ENCODE measurements at places on chromosomes 5 and 9.

- H3K4me3 ChIP-seq: no peak overlapping the region
- no peak overlapping the region for H3K27ac ChIP-seq
- H3K4me1 ChIP-seq: peaks cover 21% of the 10 kb centered on the region
- no peaks in the 10 kb centered on the region for H3K27me3 ChIP-seq
These were observed 5.0 kb downstream of the PDE6A start for GRCh38 chr5:149939546-149939945.

- H3K27me3 ChIP-seq: no peaks in the 10 kb centered on the region
- no peak overlapping the region for H3K27ac ChIP-seq
- peaks cover 8% of the 10 kb centered on the region for H3K4me1 ChIP-seq
- no peak overlapping the region for H3K4me3 ChIP-seq
- DNase-seq: peak; percentile 72
These were observed 172.1 kb upstream of the GAS1 start for GRCh38 chr9:87119328-87119881.

- peaks cover 24% of the 10 kb centered on the region for H3K27me3 ChIP-seq
- peaks cover 15% of the 10 kb centered on the region for H3K4me1 ChIP-seq
- DNase-seq: no peak
- H3K27ac ChIP-seq: no peak overlapping the region
- no peak overlapping the region for H3K4me3 ChIP-seq
- H3K36me3 ChIP-seq: no peaks in the 10 kb centered on the region
These were observed 50.9 kb downstream of the ANXA2R start for GRCh38 chr5:42989190-42989589.

- no peaks in the 10 kb centered on the region for H3K36me3 ChIP-seq
- no peak overlapping the region for H3K27ac ChIP-seq
- H3K27me3 ChIP-seq: no peaks in the 10 kb centered on the region
These were observed 347.6 kb downstream of the EBF1 start for GRCh38 chr5:158751961-158752655.

DNA sequence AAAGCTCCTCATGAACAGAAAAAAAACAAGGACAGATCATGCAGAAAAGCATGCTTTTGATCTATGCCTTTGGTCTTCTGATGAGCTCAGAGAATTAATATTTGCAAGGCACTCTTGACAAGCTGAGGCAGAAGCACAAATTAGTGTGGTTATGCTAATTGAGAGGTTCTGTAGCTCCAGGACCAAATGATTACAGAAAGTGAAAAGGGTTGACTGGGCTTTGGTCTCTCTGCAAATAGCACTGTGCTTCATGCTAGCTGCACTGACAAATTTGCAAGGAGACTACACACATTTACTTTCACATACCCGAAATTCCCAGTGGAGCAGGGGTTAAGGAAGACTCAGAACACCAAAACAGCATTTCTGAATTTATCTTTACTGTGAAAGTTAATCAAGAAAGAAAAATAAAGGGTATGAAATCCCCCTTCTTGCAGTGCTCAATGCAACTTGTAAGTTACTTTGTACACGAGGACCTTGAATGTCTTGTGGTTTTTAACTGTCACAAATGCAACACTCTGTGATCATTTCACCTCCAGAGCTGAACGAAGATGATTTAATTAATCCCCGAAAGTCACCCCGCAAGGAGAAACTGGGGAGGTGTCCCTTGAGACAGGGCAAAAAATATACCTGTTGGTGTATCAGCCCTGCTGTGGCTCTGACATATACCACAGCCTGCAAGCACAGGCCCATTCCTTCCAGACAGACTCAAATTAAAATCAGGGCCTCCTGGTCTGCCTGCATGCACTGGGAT lies 11.9 kb downstream of the RAPGEF1 start:
- no peak for DNase-seq
- H3K4me1 ChIP-seq: peaks cover 53% of the 10 kb centered on the region
- H3K36me3 ChIP-seq: no peaks in the 10 kb centered on the region
- no peak overlapping the region for H3K27ac ChIP-seq

GRCh38 chr5:16886366-16886736 lies 49.7 kb downstream of the MYO10 start:
- H3K4me1 ChIP-seq: peaks cover 94% of the 10 kb centered on the region
- no peaks in the 10 kb centered on the region for H3K36me3 ChIP-seq
- no peak for DNase-seq
- H3K27me3 ChIP-seq: no peaks in the 10 kb centered on the region
- peak overlapping the region; percentile 54 for H3K27ac ChIP-seq

DNA sequence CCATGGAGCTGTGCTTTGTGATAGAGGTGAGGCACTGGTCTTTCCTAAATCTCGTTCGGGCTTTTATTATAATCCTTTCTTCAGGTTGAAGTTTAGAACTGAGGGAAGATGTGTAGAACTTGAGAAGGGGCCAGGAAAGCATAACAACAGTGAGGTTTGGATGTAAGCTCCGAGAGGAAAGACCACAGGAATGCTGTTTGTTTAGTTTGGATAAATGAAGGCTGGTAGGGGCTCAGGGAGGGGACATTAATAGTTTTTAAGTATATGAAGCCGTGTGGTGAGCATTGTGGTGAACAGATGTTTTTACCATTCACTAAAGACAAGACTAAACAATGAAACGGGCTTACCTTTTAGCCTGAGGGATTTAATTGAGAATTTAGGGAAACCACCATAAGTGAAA lies 130.8 kb downstream of the ARHGAP26 start:
- H3K4me1 ChIP-seq: no peaks in the 10 kb centered on the region
- no peaks in the 10 kb centered on the region for H3K36me3 ChIP-seq
- no peak for DNase-seq
- no peak overlapping the region for H3K4me3 ChIP-seq
- no peaks in the 10 kb centered on the region for H3K27me3 ChIP-seq

DNA sequence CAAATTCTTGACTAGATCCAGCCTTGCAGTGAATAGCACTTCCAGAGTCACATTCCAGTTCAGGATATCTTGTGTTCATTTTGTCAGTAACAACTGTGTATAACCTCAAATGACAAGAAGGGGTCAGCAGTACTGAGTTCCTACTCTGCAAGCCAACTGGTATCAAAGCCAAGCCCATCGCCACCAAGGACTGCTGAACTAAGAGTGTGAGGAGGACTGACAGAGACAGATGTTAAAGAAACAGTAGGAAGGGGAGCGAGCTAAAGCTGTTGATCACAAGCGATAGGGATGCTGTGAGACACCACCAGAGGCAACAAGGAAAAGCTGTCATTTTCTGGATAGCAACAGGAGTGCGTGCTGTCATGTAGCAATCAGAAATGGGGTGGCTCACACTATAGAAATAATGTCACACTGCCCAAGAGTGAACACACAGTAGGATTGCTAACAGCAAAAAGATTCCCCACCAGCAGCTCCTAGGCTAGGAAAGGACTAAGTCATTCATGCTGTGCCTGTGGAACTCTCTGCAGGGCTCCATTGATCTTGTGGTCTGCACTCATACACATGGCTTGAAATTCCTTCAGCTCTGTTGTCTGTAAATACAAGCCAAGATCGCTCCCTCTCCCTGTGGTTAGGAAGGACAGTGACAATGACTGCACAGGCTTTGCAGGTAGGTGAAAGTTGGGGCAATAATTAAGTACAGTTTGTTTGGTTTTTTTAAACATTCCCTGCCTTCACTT lies 658.6 kb downstream of the NR2F1-AS1 start:
- H3K4me1 ChIP-seq: no peaks in the 10 kb centered on the region
- no peaks in the 10 kb centered on the region for H3K27me3 ChIP-seq
- no peak for DNase-seq
- no peaks in the 10 kb centered on the region for H3K36me3 ChIP-seq
- H3K27ac ChIP-seq: no peak overlapping the region

DNA sequence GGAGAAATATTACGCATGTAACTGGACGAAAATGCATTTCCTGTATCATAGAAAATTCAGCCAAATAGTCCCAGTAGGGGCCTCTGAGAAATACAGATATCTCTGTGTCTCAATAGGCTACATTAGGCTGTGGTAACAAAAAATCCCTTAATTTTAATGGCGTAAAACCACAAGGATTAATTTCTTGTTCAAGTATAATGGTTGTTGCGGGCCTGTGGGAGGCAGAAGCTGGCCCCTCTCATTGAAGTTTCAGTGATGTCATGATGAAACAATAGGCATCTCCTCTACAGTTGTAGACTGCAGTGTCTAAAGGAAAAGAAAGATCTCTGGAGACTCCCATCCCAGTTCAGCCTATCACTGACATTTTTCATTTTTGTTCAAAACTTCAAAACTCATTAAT lies 1625.6 kb upstream of the C9orf72 start:
- H3K27ac ChIP-seq: no peak overlapping the region
- no peaks in the 10 kb centered on the region for H3K27me3 ChIP-seq
- H3K4me1 ChIP-seq: no peaks in the 10 kb centered on the region
- no peaks in the 10 kb centered on the region for H3K36me3 ChIP-seq

DNA sequence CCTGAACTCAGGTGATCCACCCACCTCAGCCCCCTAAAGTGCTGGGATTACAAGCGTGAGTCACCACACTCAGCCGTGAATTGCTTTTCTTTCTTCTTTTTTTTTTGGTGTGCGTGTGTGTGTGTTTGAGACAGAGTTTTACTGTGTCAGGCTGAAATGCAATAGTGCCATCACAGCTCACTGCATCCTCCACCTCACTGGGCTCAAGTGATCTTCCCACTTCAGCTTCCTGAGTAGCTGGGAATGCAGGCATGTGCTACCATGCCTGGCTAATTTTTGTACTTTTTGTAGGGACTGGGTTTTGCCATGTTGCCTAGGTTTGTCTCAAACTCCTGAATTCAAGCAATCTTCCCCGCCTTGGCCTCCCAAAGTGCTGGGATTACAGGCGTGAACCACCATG lies 113.7 kb upstream of the HAPLN1 start:
- no peak for DNase-seq
- no peak overlapping the region for H3K4me3 ChIP-seq
- H3K27ac ChIP-seq: no peak overlapping the region
- no peaks in the 10 kb centered on the region for H3K36me3 ChIP-seq
- no peaks in the 10 kb centered on the region for H3K4me1 ChIP-seq

GRCh38 chr9:133552236-133552635 lies 17.7 kb downstream of the ADAMTSL2 start:
- no peak for DNase-seq
- no peaks in the 10 kb centered on the region for H3K27me3 ChIP-seq
- H3K4me3 ChIP-seq: no peak overlapping the region
- no peaks in the 10 kb centered on the region for H3K4me1 ChIP-seq
- H3K36me3 ChIP-seq: no peaks in the 10 kb centered on the region

- no peak overlapping the region for H3K4me3 ChIP-seq
- H3K36me3 ChIP-seq: no peaks in the 10 kb centered on the region
- DNase-seq: no peak
- peaks cover 17% of the 10 kb centered on the region for H3K27me3 ChIP-seq
These were observed 5.3 kb upstream of the IRX1 start for GRCh38 chr5:3590161-3590966.

- no peak overlapping the region for H3K4me3 ChIP-seq
- H3K27me3 ChIP-seq: no peaks in the 10 kb centered on the region
- no peak overlapping the region for H3K27ac ChIP-seq
- no peak for DNase-seq
These were observed 1.6 kb downstream of the CMBL start for GRCh38 chr5:10306114-10306513.

- H3K27me3 ChIP-seq: no peaks in the 10 kb centered on the region
- DNase-seq: no peak
- H3K27ac ChIP-seq: no peak overlapping the region
- no peaks in the 10 kb centered on the region for H3K4me1 ChIP-seq
These were observed 70.2 kb downstream of the ANKRD33B start for GRCh38 chr5:10634050-10634449.

DNA sequence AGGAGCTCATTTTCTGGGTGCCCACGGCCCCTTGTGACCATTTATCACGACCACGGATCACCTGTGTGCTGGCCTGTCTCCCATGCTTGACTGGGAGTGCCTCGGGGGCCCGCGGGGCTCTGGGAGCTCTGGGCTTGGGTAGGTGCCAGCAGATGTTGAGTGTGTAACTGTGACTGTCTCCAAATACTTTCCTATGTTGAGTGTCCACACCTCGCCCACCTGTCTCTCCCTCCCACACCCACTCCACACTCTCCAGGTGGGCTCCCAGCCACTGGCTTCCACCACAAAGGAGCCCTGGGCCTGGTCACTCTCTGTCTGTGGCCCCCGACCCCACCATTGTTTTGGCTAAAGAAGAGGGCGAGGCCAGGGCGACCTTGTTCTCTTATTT lies 196.4 kb downstream of the CDK5RAP2 start:
- no peak overlapping the region for H3K4me3 ChIP-seq
- H3K27me3 ChIP-seq: no peaks in the 10 kb centered on the region
- H3K36me3 ChIP-seq: no peaks in the 10 kb centered on the region

DNA sequence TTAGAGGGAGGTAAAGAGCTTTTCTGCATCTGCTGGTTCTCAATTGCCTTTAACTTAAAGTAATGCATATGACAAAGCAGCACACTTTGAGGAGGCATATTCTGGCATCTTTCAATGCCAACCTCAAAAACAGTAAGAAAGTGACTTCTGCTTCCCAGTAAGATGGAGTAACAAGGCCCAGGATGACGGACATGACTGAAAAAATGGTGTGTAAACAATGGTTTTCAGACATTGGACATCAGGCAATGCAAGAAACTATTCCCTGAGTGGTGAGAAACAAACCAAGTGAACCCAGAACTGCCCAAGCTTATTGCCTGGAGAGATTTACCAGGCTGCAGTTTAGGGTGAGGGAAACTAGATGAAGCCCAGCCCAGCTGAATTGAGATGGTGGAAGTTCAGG lies 39.8 kb upstream of the TTC39B start:
- H3K4me1 ChIP-seq: no peaks in the 10 kb centered on the region
- H3K27ac ChIP-seq: no peak overlapping the region
- no peak overlapping the region for H3K4me3 ChIP-seq
- H3K36me3 ChIP-seq: no peaks in the 10 kb centered on the region
- H3K27me3 ChIP-seq: no peaks in the 10 kb centered on the region

DNA sequence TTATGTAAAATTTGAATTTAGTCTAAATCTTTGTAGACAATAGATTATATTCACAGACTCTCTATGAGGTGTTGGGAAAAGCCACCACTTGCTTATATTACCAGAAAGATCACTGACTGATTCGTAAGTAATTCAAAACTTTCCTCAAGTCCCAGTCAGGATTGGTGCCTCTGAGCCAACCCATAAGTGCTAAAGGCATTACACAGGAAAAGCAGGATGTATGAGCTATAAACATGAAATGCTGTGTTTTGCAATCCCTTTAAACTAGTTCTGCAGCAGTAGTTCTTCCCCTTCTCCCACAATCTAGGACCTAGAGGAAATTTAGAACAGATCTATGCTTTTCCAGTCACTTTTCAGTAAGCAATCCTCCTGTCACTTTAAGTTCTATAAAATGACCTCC lies 48.0 kb downstream of the SHLD3 start:
- H3K4me1 ChIP-seq: no peaks in the 10 kb centered on the region
- no peaks in the 10 kb centered on the region for H3K36me3 ChIP-seq
- no peak for DNase-seq
- no peaks in the 10 kb centered on the region for H3K27me3 ChIP-seq

GRCh38 chr9:89657295-89657694 lies 52.5 kb downstream of the GADD45G start:
- H3K4me3 ChIP-seq: no peak overlapping the region
- no peaks in the 10 kb centered on the region for H3K36me3 ChIP-seq
- H3K4me1 ChIP-seq: peaks cover 54% of the 10 kb centered on the region
- DNase-seq: no peak
- no peaks in the 10 kb centered on the region for H3K27me3 ChIP-seq

- H3K27me3 ChIP-seq: no peaks in the 10 kb centered on the region
- no peaks in the 10 kb centered on the region for H3K36me3 ChIP-seq
- no peaks in the 10 kb centered on the region for H3K4me1 ChIP-seq
- DNase-seq: no peak
These were observed 22.8 kb upstream of the CORO2A start for GRCh38 chr9:98215271-98215670.

- H3K27ac ChIP-seq: no peak overlapping the region
- no peak overlapping the region for H3K4me3 ChIP-seq
- no peaks in the 10 kb centered on the region for H3K4me1 ChIP-seq
- H3K27me3 ChIP-seq: no peaks in the 10 kb centered on the region
These were observed 56.2 kb upstream of the PIK3R1 start for GRCh38 chr5:68159224-68159951.

- no peaks in the 10 kb centered on the region for H3K27me3 ChIP-seq
- H3K27ac ChIP-seq: no peak overlapping the region
- DNase-seq: no peak
- H3K36me3 ChIP-seq: no peaks in the 10 kb centered on the region
- H3K4me1 ChIP-seq: no peaks in the 10 kb centered on the region
These were observed 476.0 kb downstream of the SPATA31A7 start for GRCh38 chr9:61665829-61666228.

Measured in body of pancreas (tissue), 4 donors.